ENCODE measurements at places on chromosomes 2 and 18.

GRCh38 chr2:109380502-109381326 is 233.1 kb downstream of the SEPTIN10 start:
- no peak for DNase-seq

DNA sequence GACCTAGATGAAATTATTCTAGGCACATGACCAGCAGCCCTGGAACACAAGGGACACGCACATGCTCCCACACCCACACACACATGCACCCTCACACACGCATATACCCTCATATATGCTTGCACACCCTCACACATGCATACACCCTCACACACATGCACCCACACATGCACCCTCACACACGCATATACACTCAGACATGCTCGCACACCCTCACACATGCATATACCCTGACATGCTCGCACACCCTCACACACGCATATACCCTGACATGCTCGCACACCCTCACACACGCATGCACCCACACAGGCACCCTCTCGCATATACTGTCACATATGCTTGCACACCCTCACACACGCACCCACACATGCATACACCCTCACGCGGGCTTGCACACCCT is 61.8 kb downstream of the PARD6G start:
- no peak for DNase-seq

DNA sequence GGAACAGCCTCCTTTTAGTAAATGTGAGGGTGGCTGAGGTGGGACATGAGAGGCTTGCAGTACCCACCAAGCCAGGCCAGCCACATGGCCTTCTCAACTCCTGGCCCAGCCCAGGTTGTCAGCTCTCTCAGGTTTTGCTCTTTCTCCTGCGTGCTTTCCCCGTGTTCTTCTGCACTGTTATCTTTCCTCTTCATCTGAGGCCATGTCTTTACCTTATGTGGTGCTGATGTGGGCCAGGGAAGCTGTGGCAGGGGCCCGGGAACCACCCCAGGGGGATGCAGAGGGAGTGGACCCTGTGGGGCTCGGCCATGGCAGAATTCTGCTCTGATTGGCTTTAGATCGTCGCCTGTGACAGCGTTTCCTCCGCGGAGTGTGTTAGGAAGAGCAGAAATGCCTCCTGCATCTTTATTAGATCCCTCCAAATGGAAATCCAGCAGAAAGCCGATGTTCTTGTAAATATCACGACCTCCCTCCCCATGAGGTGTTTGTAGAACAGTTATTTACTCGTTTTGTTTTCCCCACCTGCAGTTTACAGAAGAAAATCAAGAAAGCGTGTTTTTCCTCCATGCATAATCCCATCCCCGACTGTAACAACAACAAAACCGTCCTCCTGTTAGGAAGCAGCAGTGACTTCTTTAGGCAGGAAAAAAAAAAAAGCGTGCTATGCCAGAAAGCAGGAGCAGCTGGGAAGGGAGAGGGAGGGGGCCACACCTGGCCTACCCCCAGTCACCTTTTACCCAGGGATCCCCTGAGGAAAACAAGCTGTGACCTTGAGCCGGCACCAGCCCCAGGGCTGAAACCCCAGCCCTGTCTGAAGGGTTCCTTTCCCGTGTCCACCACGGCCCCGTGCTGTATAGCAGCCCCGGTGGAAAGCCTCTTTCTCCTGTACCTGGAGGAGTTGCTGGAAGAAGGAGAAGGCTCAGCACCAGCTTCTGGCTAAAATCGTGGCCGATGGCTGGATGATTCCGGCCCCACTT is 54.8 kb downstream of the HPCAL1 start:
- no peak for DNase-seq

GRCh38 chr18:74654638-74655037 is 57.0 kb downstream of the ZNF407 start:
- DNase-seq: no peak

GRCh38 chr2:88265352-88266303 is 95.5 kb downstream of the THNSL2 start:
- DNase-seq: no peak

GRCh38 chr2:118856330-118856977 is 9.0 kb upstream of the EN1 start:
- no peak for DNase-seq

DNA sequence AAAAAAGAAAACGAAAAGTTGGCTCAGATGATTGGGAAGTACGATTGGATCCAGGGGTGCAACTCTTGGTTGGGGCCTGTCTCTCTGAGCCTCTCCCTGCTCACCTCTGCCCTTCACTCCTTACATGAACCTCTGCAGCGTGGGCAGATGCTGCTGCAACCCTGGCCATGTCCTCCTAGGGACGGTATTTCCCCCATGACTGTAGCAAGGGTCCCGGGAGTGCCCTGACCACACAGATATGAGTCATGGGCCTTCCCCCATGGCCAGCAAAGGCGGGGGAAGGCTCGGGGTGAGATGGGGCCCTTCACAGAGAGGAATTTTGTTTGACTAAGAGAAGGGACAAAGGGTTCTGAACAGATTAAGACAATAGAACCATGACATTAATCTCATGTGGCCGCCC is 129.0 kb downstream of the NCK2 start:
- peak; percentile 67 for DNase-seq

DNA sequence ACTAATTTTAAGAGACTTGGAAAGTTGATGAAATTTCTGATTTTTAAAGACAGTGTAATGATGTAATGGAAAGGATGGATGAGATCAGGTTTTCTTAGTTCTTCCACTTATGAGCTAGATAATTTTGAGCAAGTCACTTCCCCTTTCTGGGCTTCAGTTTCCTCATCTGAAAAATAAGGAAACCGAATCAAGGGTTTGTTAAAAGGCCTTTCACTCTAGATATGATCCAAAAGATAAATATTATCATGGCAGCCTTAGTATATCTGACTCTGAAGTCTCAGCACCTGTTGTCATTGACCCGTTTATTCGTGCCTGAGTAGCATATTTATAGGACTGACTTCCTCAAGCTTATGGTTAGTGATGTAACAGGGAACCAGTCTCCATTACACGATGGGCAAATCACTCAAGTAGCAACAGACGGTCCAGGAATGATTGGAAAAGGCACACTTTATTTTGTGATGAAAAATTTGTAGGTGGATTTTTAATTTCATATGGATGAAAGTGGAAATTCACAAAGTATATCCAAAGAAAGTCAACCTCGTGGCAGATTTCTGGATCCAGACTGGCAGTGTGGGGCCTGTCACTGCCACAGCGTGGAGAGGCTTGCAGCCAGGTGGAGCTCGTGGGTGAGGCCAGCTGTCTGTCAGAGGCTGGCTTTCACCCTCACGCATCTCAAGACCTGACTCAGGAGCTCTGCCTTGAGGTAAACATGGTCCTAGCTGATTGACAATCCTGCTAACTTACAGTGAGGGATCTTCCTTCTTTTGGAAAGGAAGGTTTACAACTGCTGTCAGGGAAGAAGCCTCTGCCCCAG is 137.9 kb upstream of the CXCR4 start:
- DNase-seq: no peak

GRCh38 chr2:240143801-240144648 is 3.6 kb upstream of the OTOS start:
- peak; percentile 53 for DNase-seq

- DNase-seq: no peak
Measured at GRCh38 chr18:11994703-11995444, 13.6 kb downstream of the IMPA2 start.

DNA sequence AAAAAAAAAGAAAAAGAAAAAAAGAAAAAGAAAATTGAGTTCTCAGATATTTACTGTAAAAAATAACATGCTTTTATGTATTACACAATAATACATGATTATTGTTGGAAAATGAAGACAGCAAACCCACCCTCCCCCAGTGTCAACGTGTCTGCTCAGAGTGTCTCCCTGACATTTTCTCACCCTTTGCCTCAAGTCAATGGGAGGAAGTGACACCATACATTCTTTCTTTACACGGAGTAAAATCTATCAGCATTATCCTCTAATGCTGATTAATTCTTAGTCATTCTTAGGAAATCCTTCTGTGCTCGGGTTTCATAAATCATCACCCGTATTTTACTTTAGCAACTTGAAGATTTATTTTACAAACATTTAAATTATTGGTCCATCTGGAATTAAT is 32.0 kb downstream of the CTAGE1 start:
- DNase-seq: no peak

GRCh38 chr2:236969767-236970655 is 115.7 kb upstream of the COPS8 start:
- no peak for DNase-seq

DNA sequence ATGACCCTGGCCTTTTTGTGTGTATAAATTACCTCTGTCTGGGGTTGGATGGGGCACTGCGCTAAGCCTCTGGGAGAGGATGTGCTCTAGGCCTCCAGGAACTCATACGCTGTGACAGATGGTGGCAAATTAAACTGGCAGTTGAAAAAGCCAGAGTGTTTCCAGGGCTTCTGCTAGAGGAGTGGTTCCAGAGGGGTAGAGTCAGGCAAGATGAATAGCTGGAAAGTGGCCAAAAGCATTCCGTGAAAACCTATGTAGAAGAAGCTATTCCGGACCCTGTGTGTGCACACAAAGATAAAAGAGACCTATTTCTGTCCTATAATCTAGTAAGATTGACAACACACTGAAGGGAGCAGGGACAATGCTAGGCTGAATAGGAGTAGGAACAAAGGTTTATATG is 84.8 kb downstream of the ACTR3 start:
- DNase-seq: no peak

- DNase-seq: no peak
Measured at GRCh38 chr2:96329456-96329855, 4.3 kb downstream of the ITPRIPL1 start.

GRCh38 chr18:58473071-58473470 is 155.8 kb downstream of the ALPK2 start:
- DNase-seq: no peak

DNA sequence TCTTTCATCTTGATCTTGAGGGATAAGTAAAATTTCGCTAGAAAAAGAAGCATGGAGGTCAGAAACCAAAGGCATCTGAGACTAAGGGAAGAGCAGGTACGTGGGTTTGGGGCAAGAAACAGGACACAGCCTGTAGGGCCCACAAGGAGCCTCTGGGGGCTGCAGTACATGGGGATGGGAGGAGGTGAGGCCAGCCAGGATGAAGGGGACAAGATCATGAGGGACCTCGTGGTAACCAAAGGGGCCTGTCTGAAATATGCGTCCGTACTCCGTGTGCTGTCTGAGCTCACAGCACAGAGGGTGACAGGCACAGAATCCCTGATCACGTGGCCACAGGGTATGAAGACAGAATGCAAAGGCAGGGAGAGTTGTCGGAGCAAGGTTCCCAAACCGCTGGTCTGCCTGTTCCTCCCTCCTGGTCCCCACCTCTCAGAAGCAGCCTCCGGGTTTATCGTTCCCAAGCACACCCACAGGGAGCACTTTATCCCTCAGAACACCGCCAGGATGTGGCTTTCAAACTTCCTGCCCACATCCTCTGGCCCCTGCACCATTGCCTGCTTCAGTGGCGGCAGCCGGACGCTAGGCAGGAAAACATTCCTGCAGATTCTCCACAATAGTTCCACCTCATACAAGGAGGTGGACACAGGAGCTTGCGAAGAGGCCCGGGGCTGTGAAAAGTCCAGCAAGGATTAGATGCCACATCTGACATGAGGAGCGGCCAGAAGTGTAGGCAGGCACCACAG is 12.0 kb downstream of the TMEM163 start:
- no peak for DNase-seq

DNA sequence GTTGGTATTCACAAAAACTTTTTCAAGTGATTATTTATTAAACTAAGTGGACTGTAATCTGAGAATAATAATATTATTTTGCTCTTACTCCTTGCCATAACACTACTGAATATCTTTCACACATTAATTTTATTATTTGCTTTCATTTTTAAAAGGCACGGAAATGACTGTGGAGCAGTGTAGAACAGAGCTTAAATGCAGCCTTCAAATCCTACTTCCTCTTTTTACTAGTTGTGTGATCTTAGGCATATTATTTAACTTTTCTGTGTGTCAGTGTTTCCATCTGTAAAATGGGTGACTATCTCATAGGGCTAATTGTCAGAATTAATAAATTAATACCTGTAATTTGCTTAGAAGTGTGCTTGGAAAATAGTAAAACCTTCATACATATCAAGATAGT is 55.5 kb upstream of the SLC8A1 start:
- DNase-seq: no peak

GRCh38 chr18:46213295-46213694 is 109.1 kb downstream of the HAUS1 start:
- DNase-seq: no peak

GRCh38 chr2:238640486-238640885 is 207.4 kb upstream of the TWIST2 start:
- no peak for DNase-seq

DNA sequence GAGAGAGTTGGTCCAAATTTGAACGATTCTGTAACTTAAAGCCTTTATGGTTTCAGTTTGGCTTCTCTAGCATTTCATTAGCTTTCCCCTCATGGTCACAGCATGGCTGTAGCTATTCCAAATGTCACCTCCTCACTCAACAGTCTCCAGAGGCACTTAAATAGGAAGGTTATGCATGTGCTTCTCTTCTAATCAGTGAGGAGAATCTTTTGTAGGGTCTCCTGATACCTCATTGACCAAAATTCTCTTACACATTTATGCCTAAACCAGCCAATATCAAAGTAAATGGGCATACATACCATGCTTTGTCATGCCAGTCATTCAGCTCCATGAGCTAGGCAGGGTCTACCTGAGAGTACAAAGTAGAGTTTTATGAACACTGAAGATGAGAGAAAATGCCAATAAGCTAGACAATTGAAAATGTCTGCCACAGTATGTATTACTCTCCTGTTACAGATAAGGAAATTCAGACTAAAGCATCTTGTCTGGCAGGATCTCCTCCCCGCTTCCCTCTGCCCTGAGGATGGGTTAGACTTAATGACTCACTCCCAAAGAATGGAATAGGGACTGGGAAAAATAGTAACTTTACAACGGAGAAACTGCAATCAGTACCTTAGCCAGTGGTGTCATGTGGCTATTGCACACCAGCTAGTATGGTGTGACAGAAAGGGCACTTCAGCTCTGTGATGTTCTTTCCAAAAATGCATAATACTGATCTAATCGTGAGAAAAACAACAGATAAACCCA is 15.4 kb downstream of the DSG2 start:
- no peak for DNase-seq

- DNase-seq: no peak
Measured at GRCh38 chr2:106316915-106317314, 122.8 kb upstream of the UXS1 start.

DNA sequence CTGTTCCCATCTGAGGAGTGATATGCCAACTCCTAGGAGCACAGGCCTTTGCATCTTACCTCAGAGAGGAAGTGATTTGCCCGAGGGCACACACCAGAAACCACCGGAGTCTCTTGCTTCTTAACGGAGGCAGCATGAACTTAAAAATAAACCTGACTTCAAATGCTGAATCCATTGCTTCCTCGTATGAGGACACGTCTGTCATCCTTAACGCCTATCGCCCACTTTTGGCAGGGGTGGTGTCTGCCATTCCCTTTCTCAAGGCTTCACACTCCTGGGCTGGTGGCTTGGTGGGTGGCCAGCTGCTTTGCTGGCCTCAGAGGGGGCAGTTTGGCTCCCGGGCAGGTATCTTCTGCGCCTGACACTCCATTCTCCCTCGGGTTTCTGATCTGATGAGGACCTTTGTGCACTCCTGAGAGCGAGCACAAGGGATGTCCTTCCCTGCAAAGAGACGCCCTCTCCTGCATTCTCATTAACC is 1.1 kb upstream of the PREB start:
- DNase-seq: no peak

- DNase-seq: no peak
Measured at GRCh38 chr2:157182204-157182709, 75.2 kb upstream of the GALNT5 start.

- no peak for DNase-seq
Measured at GRCh38 chr2:39381653-39382052, 55.4 kb downstream of the MAP4K3 start.
